CD4-positive, alpha-beta T cell treated with Interleukin-4 for 4 hours (primary cell): ENCODE measurements at places on chromosomes 16 and 17.

DNA sequence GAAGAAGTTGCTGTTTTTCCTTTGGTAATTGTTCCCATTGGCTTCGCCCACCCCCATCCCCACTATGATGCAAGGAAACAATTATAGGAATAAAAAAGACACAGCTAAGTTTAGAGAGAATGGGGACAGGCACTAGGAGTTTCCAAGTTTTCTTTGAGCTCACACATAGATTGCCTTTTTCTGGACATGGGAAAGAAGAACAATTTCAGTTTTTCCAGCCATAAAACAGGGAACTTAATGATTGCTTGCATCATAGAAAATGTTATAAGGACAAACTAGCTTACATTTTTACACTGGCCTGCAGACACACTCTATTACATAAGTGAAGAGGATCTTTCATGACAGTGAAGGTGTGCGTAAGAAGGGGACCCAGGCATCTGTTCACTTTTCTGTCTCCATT, 142.3 kb upstream of the ZFHX3 start:
- no peak for DNase-seq

DNA sequence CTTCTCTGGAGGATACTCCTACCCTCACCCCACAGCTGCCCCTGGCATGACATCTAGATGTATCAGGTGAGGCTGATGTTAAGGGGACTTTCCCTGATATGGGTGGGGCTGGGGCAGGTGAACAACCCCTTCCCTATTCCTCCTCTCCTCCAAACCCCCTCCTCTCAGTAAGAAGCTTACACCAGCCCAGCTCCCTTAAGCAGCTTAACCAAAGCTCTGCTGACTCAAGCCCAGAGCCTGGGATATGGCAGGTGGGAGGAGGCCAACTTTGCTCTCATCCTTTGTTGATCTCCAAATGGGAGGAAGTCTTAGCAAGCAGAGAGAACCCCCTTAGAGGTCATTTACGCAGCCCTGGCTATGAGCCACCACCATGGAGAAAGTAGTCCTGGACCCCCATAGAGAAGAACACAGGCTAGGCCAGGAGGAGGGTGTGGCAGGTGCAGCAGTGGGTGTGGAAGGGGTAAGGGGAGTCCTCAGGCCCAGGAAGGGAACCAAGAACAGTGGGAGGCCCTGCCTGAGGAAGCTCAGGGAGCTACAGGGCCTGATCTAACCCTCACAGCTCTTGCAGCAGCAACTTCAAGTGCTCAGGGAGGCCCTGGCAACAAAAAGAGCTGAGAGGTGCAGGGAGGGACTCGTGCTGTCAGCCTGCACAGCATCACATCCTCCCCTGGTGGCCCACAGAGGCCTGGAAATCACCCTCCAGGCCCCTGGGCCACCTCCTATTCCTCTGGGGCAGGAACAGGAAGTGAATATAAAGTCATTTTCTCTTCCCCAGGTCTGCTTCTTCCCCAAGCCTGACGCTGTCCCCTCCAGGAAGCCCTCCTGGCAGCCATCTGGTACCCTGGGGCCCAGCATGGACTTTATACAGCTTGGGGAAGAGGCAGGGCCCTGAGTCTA, 2.9 kb downstream of the UNC119 start:
- peak; percentile 72 for DNase-seq

- DNase-seq, result peak; percentile 53
Observed at GRCh38 chr16:29811896-29812665, at the start of gene PRRT2. Gene PRRT2 (plus strand): TSS chr16:29812193. CDS start chr16:29813055, 862 bp downstream.

DNA sequence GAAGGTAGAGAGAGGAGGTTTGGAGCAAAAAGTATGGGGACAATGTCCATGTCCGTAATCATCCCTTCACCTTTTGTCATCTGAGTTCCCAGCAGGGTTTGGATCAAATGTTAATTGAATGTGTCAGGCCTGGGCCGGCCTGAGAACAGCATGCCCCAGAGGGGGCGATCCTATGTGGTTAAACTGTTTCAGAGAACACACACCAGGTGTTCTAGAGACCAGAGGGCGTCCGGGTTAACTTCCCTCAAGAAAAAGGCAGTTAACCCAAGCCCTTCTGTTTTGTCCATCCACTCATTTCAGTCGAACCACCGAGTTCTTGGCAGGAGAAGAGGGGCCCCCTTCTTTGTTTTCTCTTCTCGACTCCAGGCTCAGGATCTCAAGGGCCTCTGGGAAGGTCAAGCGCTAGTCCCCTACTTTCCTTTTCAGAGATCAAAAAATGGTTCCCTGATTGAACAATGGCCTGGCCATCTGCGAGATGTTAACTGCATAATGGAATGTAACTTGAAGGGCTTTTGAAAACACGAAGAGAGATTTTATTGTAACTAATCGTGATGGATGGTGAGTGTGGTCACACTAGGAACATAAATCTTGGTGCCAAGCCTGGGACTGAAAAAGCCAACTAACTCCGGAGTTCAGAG, 142.5 kb downstream of the IRX3 start:
- DNase-seq, result no peak

DNA sequence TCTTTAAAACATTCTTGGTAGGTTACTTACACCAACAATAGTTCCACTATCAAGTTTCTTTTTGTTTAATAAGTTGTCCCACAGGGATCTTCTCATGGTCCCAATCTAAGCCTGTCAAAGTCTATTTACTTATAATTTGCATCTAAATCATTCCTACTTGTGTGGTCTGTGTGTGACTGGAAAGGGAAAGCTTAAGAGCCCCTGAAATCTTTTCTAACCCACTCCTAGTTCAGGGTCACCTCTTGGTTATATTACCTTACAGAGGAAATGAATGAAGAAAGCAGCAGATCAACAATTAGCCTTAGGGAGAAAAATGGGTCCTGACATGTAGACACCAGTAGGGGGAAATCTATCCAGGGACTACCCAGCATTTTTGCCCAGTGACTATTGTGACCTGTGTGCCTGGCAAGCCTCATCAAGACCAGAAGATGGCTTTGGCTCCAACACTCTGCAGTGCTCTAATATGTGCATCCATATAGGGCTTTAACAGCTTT, 110.4 kb upstream of the HAS3 start:
- DNase-seq, result no peak

DNA sequence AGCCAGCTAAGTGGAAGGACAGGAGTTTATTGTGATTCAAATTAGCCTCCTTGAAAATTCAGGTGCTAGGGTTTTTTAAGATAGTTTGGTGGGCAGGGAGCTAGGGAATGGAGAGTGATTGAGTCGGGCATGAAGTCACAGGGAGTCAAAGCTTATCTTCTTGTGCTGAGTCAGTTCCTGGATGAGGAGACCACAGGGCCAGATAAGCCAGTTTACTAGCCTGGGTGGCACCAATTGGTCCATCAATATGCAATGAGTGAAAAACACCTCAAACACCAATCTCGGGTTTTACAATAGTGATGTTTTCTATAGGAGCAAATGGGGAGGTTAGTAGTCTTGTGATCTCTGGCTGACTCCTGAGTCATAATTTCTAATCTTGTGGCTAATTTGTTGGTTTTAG, 165.1 kb downstream of the ABCC12 start:
- DNase-seq, result no peak

GRCh38 chr17:36791150-36791941, 145.9 kb upstream of the LHX1 start:
- DNase-seq, result no peak

DNA sequence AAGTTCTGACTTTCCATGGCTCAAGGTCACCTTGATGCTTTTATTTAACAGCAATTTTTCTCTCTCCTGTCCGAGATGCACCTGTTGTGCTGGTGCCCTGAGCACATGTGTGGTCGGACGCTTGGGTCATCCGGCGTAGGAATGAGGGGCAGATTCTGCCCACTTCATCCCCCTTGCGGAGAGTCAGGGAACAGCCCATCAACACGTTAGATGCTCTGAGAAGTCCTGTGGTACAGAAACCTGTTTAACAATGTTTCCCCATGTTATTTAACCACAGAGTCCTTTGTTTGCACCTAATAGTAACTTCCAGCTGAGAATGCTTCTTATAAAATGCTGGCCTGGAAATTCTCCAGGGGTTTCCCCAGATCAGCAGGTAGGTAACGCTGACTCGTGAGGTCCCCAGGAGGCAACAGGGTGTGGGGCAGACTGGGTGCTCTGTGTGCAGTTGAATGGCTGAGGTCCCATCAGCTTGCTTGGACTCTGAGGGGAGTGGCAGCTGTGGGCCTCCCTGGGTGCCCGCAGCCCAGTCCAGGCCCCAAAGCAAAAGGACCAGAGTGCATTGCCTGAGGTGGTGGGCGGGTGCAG, 17.8 kb downstream of the DOC2B start:
- DNase-seq, result no peak

- DNase-seq, result no peak
Observed at GRCh38 chr17:57370037-57370581, 113.8 kb downstream of the MSI2 start.

DNA sequence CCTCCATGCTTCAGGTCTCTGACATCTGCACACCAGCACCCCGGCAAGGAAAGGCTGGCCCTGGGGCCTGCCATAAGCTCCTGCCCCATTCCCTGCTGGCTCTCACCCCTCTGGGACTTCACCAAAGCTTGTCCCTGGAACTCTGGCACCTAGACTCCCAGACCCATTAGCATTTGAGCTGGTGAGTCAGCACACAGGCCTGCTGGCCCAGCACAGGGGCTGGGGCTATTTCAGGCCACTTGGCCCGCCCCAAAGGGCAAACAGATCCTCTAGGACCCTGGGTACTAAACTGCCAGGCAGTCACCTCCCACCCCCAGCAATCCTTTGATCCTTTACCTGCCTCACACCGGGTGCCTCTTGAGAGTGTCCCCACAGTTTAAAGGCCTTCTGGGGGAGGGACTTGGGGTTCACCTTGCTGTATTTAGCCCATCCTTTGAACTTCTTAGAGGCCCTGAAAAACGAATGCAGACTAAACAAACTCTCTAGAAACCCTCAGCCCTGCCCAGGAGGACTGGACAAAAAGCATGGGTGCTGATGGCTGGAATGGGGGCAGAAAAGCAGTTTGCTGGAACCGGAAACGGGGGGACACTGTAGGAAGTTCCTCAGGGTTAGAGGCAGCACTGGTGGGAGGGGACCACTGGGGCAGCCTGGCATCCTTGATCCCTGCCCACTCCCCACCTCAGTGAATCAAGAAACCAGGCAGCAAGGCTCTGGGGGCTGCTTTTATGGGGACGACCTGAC, 3.2 kb upstream of the SAMD14 start:
- DNase-seq, result no peak

GRCh38 chr17:27452828-27453227, 3.4 kb upstream of the KSR1 start:
- no peak for DNase-seq

GRCh38 chr16:47519546-47519945, 58.4 kb downstream of the PHKB start:
- DNase-seq, result no peak

- no peak for DNase-seq
Observed at GRCh38 chr16:63467513-63467912, 1431.3 kb upstream of the CDH8 start.

GRCh38 chr17:82831041-82831817, 8.6 kb downstream of the ZNF750 start:
- DNase-seq, result no peak

DNA sequence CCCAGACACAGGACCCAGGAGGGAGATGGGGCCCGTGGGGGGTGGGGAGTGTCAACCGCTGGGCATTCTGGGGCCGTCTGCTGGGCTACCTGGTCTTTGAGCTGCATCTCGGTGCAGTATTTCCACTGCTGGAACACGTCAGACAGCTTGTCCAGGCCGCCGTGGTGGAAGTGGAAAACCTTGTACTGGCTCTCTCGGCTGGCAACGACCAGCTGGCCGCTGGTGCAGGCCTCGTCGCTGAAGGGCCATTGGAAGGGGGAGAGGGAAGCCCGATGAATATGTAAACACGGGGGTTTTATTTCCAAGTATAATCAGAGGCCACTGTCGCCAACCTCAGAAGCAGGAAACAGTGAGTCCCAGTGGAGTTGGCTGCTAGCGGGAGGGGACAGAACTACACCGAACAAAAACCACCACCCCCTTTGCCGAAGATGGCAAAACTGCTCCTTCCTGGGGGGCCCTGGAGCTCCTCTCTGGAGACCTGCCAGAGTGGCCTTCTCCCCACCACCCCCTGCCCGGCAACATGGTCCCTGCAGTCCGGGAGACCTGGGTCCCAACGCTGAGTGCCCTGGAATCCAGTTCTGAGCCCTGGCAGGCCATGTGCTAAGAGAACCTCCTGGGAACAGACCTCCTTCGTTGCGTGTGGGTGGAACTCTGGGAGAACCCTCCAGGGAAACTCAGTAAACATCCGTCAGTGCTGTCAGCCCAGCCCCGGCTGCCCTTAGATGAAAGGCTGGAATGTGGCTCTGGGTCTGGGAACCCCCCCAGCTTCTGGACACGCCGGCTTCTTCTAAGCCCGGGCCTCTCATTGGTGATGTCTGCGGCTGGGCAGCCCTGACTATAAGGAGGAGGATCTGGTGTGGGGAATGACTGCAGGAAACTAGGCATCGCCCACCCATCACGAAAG, 84.1 kb downstream of the TBC1D16 start:
- DNase-seq, result no peak

DNA sequence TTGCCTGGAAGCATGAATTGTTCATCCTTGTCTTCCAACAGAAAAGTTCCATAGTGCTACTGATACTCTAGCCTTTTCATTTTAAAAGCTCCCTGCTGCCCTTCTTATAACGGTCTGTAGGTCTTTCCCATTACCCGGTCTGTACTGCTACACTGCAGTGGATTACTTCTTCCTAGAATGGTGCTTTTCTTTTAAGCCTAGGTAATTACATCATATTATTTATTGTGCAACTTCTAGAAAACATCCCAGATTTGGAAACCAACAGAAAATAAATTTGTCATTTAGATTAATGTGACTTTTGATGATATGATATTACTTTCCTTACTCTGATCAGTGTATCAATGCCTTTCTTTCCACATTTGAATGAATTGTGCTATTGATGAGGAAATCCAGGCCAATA, 199.4 kb downstream of the TANC2 start:
- DNase-seq, result peak; percentile 1

GRCh38 chr17:39794249-39794970, 56.7 kb downstream of the GRB7 start:
- DNase-seq, result peak; percentile 54

- DNase-seq, result peak; percentile 43
Observed at GRCh38 chr17:77435272-77436057, 294.7 kb downstream of the SEC14L1 start.

GRCh38 chr16:70433458-70434103, 5.3 kb downstream of the ST3GAL2 start:
- DNase-seq, result no peak

- no peak for DNase-seq
Observed at GRCh38 chr17:8155231-8155995, 3.2 kb upstream of the PER1 start.

- no peak for DNase-seq
Observed at GRCh38 chr17:40793832-40794231, 5.9 kb downstream of the KRT28 start.

GRCh38 chr16:66495440-66495839, 54.5 kb downstream of the TK2 start:
- no peak for DNase-seq

GRCh38 chr17:68662037-68662432, 60.9 kb upstream of the FAM20A start:
- DNase-seq, result no peak

- DNase-seq, result no peak
Observed at GRCh38 chr17:36687736-36688135, 86.4 kb downstream of the MRM1 start.
